ENCODE measurements at places on chromosomes 11 and 22. TPM values are rescaled to one million over a fixed set of nuclear protein-coding genes. Genes with fewer than 3 reads are reported as not detected.

DNA sequence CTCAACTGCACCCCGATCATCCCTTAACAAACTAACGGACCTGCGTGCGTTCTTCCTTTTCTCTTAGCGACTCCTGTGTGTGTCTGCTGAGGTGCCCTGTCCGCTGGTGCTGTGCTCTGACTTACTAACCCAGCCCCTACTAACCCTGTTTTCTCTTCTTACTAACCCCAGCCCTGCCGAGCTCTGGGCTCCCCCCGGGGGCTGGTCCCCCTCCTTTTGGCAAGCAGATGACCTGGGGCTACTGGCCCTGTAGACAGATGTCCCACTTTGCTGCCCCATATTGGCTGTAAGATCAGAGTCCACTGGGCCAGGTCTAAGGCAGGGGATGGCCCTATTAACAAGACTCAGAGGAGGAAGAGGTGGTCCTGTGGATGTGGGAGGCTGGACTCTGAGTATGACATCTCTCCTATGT is 14.7 kb downstream of the MIAT start:
- DNase-seq, result no peak

Gene ATM
- total RNA-seq, result 93.8 TPM

DNA sequence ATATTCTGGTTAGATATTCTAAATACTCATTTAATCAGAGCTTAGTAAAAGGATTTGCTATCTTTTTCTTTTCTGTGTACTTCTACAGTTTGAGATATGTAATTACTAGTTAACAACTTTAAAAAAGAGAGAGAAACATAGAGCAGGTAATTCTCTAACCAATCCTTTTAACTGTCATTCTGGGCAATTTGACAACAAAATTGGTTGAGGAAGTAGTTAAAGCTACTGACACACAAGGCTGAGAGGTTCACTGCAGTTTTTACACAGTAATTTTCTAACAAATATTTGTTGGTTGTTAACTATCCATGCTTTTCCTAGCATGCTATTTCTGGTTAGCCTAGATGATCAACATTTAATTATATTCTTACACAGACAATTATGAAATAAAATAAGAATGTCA is 3.6 kb downstream of the SOX6 start:
- DNase-seq, result no peak

DNA sequence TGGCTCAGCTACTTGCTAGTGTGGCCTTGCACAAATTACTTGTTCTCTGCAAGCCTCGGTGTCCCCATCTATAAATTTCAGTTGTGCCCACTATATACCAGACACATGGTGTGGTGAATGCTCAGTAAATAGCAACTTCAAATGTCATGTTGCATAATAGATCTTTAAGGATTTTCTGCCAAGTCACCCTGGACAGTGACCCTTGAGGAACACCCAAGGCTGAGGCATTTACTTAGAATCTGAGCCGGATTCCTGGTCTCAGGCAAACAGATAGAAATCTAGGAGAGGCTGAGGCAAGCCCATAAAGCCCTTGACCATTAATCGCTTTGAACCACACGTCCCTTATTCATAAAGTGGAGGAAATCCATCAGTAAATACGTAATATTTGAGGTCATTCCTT is 9.7 kb downstream of the TEAD1 start:
- DNase-seq, result no peak

Gene DNAJC4
- 15.2 TPM for total RNA-seq

Gene MLC1
- 3.1 TPM for total RNA-seq

DNA sequence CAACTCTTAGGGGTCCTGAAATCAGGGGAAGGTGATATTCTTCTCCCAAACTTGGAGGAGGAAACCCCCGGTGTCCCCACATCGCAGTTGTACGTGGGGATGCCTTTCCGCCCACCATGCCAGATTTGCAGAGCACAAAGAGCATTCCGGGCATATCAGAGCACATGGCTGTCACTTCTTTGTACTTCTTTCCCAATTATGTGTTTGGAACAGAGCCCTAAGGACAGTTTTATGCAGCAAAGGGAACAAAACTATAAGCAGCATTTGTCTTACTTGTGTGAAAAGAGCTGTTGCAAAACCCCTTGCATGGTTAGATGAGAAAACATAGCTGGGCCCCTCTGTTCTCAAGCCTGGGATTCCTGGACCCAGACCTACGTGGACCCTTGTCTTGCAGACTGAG is 41.2 kb downstream of the NTM start:
- no peak for DNase-seq

DNA sequence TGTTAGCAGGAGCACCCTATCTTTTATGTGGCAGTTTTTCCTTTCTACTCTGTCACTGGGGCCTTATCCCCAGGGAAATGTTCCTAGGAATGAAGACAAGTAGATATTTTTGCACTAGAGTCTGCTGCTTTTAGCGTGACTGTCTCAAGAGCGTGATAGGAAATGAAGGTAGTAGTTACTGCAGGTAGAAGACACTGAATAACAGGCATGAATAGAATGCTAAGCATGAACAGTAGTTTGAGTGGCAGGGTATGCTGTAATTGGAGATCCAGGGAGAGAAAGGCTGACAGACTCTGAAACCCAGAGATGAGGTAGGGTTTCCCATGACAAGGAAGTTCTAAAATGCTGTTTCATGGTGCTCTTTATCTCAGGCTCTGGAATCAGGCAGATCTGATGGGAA is 475.1 kb downstream of the NELL1 start:
- DNase-seq, result no peak

Gene CCDC87
- 0.10 TPM for total RNA-seq

GRCh38 chr11:60594998-60595642 is 79.9 kb downstream of the MS4A13 start:
- peak; percentile 3 for DNase-seq

GRCh38 chr11:5550440-5551095 is 2.2 kb upstream of the OR52H1 start:
- no peak for DNase-seq

Gene MRGPRX4
- not detected for total RNA-seq

Gene CLCF1
- total RNA-seq, result 0.89 TPM

GRCh38 chr22:38967451-38968450 is 10.3 kb downstream of the APOBEC3A start:
- DNase-seq, result no peak

DNA sequence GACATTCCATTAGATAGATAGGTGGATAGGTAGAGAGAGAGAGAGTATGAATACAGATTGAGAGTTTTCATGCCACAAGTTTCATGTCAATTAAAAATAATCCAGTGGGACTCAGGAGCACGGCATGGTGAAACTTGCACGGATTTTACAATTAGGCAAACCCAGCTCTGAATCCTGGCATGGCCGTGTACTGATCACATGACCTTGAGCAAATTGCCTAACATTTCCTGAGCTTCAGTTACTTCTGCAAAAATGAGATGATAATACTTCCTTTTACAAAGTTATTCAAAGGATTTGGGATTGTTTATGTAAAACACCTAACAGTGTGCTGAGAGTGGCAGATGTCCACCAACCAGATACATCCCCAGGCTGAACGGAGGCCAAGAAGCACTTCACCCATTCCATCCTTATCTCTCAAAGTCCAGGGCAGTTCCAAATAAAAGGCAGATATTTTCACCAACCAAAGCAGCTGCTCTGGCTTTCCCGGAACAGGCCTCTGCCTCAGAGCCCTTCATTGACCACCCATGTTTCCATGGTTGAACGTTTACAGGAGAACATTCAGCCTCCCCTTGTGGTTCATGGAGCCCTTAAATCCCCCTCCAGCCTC is 17.9 kb downstream of the APLNR start:
- no peak for DNase-seq

GRCh38 chr22:28014211-28015045 is 95.4 kb upstream of the PITPNB start:
- no peak for DNase-seq

DNA sequence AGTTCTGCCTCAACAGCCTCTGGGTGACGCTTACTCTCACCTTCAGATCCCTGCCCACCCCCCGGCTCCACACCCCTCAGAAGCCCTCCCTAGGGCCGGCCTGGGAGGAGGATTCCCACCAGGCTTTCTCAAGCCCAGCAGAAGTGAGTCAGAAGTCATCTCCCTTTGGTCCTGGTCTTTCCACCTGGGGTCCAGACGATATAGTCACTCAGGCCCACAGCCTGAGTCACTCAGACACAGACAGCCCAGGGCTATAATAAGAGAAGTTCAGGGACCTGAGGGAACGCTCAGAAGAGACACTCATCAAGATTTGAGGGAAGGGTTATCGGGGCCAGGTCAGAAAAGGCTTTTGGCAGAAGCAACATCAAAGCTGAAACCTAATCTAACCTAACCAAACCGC is 127.1 kb downstream of the SPATA19 start:
- no peak for DNase-seq

Gene MUC15
- 19.5 TPM for total RNA-seq

Gene ABTB2
- 5.7 TPM for total RNA-seq

GRCh38 chr11:120079750-120080610 is 57.9 kb downstream of the TRIM29 start:
- DNase-seq, result no peak

Gene APOL1
- 1.9 TPM for total RNA-seq

Gene OR51E2
- total RNA-seq, result 0.10 TPM

GRCh38 chr11:65730461-65730860 is 9.9 kb upstream of the RNASEH2C start:
- no peak for DNase-seq

DNA sequence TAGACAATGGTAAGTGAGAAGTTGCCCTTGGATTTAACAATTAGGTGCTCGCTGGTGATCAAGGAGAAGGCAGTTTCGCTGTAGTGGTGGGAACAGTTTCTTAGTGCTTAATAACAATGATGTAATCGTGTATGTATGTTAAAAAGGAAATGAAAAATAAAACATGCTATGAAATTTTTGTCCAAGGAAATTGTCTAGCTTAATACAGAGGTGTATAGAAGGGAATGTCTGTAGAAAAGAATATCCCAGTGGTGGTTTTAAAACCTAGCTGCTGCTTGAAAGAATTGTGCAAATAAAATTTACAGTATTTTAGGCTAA is 53.1 kb downstream of the SWAP70 start:
- DNase-seq, result no peak

- peak; percentile 51 for DNase-seq
Measured at GRCh38 chr22:36026741-36027140, 1.9 kb downstream of the RBFOX2 start.

GRCh38 chr11:69131644-69132300 is 24.0 kb upstream of the SMIM38 start:
- peak; percentile 37 for DNase-seq

DNA sequence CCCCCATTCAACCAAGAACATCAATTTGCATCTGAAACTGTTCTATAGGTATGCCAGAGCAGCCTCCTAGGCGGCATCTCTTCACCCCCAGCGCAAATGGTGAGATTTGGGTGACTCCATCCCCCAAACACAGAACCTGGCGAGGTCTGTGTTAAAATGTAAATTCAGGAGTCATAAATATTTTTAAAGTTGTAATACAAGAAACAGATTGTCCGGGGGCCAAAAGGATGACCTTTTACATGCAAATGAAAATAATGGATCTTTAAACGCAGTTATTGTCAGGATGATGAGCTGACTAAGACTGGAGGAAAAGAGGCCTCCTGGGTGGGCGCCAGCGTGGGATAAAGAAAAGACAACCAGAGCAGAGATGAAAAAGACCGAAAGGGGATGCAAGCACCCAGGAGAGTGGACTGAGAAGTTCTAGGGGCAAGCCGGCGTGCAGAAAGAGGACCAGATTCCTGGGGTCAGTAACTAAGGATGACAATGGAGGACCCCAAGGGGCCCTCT is 16.0 kb upstream of the ADA2 start:
- no peak for DNase-seq

DNA sequence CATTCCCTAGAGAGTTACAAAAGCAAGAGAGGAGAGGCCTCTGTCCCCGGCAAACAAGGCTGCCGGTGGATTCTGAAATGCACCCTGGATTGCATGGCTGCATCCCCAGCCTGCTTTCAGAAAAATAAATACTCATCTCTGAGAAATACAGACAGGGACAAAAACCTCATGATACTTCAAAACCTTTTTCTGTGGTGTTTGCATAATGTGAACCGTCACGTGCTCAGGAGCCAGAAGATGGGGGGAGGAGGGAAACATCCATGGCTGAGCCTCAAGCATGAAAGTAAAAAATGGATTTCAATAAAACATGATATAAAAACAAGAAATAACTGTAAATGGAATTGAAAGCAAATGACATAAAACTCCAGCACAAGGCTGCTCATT is 198.5 kb upstream of the NCAM1 start:
- no peak for DNase-seq

- no peak for DNase-seq
Measured at GRCh38 chr22:45804986-45805325, 133.3 kb downstream of the ATXN10 start.

DNA sequence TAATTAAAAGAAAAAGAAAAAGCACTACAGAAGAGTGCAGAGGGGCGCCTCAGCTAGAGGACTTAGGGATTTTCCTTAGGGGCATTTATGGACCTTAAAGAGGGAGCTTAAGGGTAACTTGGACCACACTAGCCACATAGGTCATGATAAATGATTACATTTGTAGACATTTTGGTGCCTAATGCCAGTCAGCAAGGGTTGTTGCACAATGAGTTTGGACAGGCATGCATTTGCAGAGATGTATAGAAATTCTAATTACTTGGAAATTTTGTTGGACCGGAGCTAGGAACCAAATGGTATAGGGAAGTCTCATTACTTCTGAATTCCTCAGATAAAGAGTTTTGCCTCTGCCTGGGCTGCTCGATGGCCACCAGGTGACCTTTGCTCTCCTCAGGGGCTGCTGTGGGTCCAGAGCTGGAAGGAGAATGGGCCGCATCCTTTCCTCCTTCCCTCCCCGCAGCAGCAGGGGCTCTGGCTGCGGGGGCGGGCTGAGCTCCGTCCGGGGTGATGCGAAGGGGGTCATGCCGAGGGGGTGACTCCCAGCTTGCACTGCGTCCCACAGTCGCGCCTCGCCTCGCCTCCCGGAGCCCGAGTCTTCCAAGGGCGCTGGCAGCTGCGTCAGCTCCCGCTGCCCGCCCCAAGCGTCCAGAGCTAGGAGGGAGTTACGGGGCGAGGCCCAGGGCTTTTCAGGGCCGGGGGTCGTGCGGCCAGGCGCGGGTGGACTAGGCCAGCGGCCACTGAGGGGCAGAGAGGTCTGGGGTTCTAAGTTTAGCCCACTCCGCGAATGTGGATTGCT is 20.3 kb upstream of the MALAT1 start:
- DNase-seq, result no peak

DNA sequence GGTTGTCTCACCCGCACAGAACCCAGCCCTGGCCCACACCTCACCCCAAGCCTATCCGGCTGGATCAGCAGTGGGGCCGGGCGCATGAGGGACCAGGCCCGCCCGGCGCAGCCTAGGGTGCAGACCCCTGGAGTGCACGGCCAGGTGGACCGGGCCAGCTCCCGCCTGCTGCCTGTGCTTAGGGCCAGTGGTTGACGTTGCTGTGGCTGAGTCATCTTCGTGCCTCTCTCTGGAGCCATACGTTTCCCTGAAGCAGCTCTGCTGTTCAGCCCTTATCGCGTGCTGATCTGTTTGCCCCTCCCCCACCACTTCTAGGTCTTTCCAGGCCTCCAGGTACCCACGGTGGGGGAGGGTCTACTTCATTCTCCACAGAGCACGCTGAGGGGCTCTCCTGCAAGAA is 39.5 kb downstream of the CDKN1C start:
- DNase-seq, result no peak
